ENCODE measurements at places on chromosomes 5 and 9.

DNA sequence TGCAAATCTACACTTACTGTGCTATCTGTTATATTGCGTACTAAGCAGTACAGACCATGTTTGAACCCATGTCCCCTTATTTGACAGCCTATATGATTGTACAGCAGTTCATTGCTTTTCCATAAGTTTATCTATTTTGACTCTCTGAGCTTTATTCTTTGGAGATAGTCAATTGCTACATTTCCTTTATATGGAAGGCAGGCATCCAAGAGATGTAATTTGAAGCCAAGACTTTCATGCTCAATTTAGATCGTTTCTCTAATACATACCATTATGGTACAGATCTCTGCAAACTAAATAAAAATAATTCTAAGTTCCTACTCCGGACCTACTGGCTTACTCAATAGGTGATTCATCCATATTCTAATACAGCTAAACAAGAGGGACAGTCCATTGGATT is 424.8 kb downstream of the TMEM38B start:
- DNase-seq, result no peak

DNA sequence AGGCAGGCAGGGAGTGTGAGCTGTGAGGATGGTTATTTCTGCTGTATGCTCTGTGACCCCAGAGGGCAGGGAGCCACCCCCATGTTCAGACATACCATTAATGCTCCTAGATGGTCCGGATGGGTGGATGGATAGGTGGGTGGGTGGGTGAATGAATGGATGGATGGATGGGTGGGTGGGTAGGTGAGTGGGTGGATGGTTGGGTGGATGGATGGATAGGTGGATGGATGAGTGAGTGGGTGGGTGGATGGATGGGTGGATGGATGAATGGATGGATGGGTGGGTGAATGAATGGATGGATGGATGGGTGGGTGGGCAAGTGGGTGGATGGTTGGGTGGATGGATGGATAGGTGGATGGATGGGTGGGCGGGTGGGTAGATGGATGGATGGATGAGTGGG is 63.4 kb upstream of the BARHL1 start:
- DNase-seq, result no peak

GRCh38 chr5:11898-12297 is 80.1 kb upstream of the PLEKHG4B start:
- DNase-seq, result no peak

DNA sequence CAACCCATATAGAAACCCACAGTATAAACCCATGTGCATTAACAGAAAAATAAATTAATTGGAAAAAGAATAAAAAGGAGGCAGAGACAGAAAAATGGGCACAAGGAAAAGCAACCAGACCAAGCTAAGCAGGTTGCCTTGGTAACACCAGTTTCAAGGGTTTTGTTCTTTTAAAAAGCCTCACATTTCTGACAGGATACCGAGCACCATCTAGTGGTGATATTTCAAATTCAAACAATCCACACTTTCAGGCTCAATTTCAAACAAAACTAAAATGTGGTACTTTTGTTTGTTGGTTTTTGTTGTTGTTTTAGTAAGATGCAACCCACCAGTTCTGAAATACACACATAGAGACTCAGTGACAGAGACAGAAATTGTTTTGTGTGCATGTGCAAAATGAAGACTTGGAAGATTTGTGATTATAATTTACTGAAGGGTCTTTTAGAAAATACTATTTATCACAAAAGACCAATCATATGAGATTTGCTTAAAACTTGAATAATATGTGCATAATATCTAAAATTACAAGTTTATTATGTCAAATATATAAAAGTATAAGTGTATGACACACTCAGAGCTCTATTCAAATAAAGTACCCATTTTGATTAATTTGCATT is 318.2 kb downstream of the SLCO4C1 start:
- no peak for DNase-seq

DNA sequence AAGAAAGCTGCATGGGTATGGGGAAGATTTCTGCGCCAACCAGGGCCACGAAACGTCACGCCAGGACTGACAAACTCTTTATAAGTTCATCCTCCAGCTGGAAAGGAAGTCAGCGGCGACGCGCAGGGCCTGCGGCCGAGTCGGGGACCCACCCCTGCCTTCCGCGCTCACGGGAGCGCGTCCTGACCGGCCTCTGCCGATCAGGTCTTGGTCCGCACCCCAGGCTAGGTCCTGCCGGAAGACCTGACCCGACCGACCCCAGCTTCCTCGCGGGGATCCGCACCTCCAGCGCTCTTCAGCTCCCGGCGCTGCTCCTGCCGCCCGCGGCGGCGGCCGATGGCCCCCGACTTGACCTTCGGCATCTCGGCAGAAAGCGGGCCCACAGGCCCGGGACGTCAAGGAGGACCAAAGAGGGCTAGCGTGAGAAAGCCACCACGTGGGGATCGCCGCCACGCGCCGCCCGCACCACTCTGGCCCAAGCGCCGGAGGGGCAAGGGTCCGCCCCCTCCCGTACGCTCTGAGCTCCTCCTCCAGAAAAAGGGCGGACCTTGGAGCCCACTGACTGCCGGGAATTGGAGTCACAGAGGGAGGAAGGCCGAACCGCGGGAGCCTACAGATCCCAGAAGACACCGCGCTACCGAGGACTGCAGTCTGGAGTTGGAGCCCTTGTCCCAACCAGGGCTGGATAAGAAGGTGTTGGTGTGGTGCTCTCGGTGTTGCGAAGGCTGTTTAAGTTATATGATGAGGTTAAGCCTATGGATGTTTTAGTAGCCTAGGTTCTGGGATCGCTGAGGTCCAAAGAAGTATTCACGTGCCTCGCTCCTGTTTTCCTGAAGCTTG is at the start of gene DIMT1:
Gene DIMT1, minus strand, starts transcription at position 495 of the 840 bp plus-strand sequence. Its CDS starts 133 bp downstream, at position 362.
- peak; percentile 72 for DNase-seq

GRCh38 chr9:113564498-113565237 is 101.1 kb downstream of the RGS3 start:
- no peak for DNase-seq

DNA sequence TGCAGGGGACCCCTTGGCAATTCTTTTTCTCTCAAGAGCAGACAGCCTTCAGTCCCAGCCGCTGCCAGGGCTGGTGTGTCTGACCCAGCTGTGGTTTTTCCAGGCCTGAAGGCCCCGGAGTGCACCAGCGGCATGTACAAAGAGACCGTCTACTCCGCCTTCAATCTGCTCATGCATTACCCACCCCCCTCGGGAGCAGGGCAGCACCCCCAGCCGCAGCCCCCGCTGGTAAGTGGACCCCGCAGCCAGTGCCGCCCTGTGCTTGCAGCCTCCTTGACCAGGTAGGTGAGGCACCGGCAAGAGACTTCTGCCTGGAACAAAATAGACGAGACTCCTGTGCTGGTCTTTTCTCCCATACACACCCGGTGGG is 1.3 kb downstream of the TCF7 start:
- DNase-seq, result no peak

GRCh38 chr5:38148021-38148625 is 110.2 kb upstream of the EGFLAM start:
- DNase-seq, result no peak

DNA sequence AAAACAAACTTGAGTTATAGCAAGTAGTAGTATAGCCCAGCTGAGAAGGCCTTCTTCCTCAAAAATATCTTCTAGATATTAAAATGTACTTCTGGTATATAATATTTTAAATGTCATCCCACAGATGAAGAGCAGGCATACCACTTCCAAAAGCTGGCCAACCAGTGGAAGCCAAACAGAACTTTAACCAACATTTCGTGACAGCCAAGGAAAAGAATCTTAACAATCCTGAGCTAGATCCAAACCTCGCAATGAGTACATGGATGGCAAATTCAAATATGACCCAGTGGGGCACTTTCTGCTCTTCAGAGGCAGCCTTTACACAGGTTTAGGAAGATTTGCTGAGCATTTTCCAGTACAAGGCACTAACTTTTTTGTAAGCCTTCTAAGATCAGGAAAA is 91.8 kb upstream of the ACO1 start:
- no peak for DNase-seq

DNA sequence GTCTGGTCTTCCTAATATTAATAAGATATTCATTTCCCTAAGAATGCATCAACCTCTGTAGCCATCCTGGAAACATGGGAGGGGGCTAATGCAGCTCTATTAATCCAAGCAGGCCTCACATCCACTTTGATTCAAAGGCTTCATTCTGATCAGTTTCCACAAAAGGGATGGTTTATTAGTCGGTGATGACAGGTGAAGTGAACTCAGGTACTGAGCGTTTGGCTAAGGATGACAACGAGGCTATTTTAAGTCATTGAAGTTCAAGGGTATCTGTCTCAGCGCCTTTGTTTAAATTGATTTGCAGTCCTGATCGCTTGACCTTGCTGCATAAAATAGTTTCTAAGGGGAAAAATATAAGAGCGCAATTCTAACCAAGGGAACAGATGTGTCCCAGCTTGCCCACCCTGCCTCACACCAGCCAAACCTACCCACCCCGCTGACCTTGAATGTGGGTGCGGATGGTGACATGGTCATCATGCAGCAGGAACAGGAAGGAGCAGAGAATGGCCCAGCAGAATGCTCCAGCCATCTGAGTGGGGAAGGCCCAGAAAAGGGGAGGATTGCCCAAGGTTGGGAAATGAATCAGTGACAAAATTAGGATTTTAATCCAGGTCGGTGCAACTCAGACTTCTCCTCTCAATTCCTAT is 70.5 kb upstream of the ZNF618 start:
- no peak for DNase-seq

DNA sequence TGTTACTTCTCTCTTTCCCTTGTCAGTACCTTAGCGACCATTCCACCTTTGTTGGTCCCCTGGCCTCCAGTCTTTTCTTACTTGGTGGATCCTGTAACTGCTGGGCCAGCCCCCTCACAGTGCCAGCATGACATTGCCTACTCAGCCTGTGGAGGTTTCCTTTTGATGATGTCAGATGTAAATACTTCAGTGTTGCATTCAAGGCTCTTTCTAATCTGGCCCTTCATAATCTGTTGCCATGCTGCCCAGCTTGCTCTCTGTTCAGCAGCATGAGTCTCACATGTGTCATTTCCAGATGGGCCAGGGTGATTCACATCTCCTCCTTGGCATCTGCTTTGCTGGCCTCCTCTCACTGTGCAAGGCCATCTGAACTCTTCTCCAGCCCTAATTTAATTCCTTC is 57.1 kb downstream of the MAST4 start:
- no peak for DNase-seq

GRCh38 chr5:25909163-25909562 is 1129.2 kb downstream of the CDH9 start:
- no peak for DNase-seq

GRCh38 chr5:67082941-67083340 is 113.7 kb downstream of the CD180 start:
- no peak for DNase-seq

DNA sequence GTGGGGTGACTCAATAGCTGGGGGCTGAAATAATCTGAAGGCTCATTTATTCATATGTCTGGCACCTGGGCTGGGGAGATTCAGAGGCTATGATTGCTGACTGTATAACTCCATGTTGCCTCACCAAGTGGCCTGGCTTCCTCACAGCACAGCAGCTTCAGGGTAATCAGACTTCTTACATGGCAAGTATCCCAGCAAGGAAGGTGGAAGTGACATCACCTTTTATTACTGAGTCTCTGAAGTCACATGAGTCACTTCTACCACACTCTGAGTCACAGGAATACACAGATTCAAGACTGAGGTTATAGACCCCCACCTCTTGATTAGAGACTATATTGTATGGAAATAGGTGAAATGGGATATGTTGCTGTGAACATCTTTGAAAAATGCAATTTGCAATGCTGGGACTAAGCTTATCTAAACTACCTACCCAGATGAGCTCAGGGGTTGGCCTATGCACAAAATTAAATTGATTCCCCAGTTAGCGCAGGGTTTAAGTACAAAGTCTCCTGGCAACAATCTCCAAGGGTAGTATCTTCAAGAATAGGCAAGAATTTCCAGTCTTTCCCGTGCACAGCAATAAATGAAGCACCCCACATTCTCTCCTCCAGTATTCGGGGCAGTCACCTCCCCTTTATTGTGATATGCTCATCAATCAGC is 553.1 kb downstream of the LRRC70 start:
- DNase-seq, result no peak

DNA sequence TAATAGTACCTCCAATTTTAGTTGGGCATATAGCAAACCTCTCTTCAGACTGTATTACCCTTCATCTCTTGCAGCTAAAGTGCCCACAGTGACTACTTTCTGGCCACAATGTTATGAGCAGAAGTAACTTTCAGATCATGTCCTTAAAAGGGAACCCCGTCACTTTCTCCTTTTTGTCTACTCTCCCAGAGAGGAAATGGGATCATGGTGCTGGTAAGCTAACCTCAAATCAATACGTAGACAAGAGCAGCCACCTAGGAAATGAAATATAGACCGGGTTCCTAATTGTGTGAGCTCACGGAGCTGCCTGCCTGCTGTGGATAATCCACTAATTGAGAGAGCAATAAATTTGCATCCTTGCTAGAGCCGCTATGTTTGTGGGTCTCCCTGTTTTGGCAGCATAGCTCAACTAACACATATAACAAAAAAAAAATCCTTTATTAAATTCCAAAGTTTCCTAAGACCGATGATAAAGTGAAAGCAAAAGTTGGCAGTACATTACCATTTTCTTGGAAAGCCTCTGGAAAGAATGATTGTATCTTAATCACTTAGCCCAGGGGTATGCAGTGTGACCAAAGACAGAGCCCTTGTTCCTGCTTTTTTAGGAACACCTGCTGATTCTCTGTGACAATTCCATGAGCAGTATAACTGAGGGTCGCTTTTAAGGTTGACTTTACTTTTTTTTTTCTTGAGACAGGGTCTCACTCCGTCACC is 5.6 kb upstream of the IL7R start:
- no peak for DNase-seq
